ENCODE measurements at places on chromosomes 6 and 20.

- DNase-seq: no peak
Measured at GRCh38 chr6:17268114-17268513, 13.0 kb upstream of the RBM24 start.

DNA sequence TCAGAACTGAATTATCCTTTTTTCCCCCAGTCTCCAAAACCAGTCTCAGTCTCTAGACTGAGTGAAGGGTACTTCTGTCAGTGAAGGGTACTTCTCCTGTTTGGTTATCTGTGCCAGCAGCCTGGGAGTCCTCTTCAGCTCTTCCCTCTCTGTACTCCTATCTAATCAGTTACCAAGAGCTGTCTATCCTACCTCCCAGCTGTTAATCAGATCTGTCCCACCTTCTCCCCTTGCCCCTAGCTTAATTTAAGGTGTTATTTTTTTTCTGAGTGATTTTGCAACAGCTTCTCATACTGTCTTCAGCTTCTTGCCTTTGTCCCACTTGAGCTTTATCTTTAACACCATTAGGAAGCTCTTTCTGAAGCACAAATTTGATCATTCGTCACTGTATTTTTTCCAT lies 491.9 kb upstream of the SOX4 start:
- DNase-seq: no peak

DNA sequence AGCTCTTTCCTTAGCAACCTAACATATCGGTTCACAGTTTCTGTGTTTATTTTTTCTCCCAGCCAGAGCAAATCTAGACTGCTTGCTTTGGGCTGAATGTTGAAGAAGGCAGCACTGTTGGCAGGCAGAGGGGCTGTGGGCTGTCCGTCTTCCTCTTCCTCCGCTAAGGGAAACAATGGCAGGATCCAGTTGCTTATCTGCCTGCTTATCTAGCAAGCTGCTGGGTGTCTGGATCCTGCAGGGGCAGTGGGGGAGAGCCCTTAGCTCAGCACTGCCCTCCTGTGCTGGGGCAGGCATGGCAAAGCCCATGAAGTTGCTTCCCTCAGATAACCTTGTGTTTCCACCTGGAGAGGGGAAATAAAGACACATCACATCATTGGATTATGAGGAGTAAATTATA lies 92.7 kb upstream of the CD93 start:
- DNase-seq: no peak

- DNase-seq: no peak
Measured at GRCh38 chr6:105253787-105254186, 74.0 kb upstream of the POPDC3 start.

GRCh38 chr6:122631571-122632249 lies 21.5 kb downstream of the PKIB start:
- no peak for DNase-seq

GRCh38 chr6:116572162-116572561 lies 858 bp downstream of the RWDD1 start:
- DNase-seq: no peak

- peak; percentile 69 for DNase-seq
Measured at GRCh38 chr20:62795023-62795761, 1.1 kb upstream of the MRGBP start.

DNA sequence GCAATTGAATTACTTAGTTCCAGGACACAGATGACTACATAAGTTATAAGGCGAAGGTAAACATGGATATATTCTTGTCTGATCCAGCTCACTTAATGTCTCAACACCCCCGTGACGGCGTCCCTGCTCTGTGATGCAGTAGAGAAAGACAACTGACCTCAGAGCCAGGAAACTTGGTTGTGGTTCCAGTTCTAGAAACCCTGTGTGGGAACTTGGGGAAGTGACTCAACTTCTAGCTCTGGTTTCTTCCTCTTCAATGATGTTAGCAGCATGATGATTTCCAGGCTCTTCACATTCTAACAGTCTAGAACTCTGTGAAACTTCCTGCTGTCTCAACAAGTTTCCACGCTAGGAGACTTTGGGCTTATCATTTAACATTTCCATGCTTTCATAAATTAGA lies 18.4 kb downstream of the LAMA4 start:
- no peak for DNase-seq

- DNase-seq: no peak
Measured at GRCh38 chr20:15205028-15205427, 867.6 kb upstream of the FLRT3 start.

GRCh38 chr20:56411759-56412472 lies at the start of gene CASS4:
CASS4 (plus strand) TSS chr20:56412260; CDS start chr20:56412459, 199 bp downstream.
- DNase-seq: no peak

GRCh38 chr6:145289573-145289972 lies 445.7 kb downstream of the EPM2A start:
- DNase-seq: no peak

DNA sequence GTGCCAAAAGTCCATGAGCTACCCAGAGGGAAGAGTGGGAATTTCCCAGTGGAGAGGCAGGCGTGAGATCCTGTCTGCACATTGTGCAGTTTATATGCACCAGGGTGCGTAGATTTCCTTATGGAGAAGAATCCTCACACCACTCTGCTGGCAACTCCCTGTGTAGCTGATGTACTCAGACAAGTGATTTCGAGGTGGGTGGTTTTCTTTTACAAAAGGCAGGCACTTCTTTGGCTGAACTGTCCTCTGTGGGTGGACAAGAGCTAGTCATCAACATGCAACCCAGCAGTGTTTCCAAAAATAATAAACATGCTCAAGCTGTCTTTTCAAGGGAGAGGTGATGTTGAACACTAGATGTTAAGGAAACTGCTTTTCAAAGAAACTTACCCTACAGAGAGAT lies 121.7 kb upstream of the NXT1 start:
- DNase-seq: no peak

DNA sequence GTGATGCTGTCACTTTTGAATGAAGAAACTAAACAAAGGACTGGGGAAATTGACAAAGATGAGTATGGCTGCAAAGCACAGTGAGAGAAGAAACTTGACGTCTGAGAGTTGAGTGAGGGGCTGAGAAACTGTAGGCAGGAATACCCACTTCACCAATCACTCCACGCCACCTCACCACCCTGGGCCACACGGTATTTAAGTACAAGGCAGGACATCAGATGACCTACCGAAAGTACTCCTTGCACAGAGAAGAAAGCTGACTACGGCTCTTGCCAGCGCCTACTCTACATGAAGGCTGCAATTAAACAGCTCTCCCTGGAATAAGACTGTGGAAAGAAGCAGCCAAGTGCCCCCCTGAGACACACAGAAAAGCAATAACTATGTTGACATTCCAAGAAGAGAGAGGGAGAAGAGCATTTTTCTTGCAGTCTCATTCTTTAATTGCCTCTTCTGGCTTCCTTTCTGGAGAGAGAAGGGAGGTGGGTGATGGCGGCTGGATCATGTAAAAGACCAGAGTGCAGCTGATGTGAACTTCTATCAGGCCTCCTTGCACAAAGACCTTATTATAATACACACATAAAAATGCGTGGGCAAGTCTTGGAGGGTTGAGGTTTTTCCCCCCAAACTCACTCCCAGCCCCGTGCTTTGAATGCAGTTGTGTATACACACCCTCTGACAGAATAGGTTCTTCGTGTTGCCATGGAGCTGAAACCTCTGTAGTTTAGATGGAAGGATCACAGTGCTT lies 44.6 kb downstream of the HIVEP2 start:
- DNase-seq: no peak

DNA sequence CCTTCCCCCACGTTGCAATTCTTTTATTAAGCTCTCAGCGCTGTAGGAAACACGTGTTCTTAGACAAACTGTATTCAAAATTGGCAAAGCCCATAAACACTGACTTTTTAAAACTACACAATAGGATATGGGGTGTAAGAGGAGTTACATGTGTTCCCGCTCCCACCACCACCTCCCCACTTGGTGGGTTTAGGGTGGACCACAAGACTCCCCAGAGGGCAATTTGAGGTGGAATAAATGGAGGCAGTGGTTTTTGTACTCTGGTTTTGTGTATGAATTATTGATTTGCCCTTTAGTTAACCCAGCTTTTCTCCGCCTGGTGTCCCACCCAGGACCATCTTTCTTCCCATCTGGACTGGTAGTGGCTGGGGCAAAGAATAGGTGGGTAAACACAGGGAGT lies 3.7 kb downstream of the UQCC2 start:
- DNase-seq: no peak

DNA sequence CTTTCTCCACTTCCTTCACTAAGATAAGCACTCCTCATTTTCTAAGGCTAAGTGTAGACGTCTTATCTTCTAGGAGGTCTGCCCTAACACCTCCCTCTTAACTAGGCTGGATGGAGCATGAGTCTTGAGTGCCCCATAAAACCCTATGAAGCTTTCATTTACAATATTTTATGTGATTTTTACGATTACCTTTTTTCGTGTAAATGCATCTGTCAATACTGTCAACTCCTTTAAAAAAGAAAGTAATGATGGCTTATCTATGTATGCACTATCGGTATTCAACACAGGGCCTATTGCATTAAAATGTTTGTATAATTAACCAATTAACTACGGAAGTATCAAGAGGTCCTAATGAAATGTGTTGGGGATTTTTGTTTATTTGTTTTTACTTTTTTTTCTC lies 156.0 kb upstream of the FAM83B start:
- no peak for DNase-seq

- no peak for DNase-seq
Measured at GRCh38 chr6:122429323-122429722, 29.9 kb downstream of the HSF2 start.

DNA sequence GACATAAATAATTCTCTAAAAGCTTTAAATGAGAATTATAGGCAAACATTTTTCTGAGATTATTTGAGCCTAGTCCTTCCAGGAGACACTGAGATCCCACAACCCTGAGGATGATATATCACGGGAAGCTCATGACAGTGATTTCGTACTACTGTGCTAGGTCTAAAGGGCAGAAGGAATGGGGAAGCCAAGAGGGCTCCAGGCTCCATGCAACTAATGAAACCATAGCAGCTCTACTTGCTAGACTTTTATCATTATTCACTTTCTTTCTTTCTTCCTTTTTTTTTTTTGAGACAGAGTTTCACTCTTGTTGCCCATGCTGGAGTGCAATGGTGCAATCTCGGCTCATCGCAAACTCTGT lies 57.3 kb upstream of the SGK1 start:
- DNase-seq: no peak

- DNase-seq: no peak
Measured at GRCh38 chr6:134654751-134655150, 295.1 kb downstream of the ALDH8A1 start.

GRCh38 chr20:43755851-43756250 lies 29.0 kb upstream of the GTSF1L start:
- no peak for DNase-seq

DNA sequence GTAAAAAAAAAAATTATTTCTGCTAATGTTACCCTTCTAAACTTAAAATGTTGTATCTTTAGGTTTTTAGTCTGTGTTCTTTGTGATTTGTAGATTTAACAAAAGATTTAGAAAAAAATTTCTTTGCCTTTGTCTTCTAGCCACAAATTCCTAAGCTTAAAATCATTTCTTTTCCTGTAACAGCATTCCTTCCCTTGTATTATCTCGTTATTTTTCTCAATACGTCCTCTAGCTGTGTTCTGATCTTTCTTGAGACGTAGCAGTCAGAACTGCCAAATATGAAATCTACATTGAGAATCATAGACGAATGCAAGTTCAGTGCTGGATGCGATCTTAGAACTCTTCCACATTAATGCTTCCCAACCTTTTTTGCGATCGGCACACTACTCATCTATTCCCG lies 283.1 kb downstream of the UTRN start:
- DNase-seq: no peak

DNA sequence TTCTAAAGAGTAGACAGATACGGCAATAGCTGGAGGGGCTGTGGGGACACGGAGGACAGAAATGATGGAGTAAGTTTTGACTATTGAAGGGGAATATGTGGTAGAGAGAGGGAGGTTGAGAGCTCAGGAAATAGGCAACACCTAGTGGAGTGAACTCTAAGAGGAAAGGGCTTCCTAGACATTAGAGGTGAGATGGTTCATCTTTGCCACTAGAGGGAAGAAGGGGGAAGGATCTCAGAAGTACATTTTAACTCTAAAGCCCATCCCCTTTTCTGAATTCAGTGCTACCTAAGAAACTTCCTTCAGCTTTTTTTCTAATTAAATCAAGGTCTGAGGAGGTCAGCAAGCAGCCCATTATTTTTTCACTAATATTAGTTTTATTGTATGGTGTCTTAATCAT lies 689.4 kb upstream of the MAP3K7 start:
- DNase-seq: no peak

- no peak for DNase-seq
Measured at GRCh38 chr6:26122402-26122792, 35.2 kb downstream of the HFE start.

- DNase-seq: no peak
Measured at GRCh38 chr20:47740862-47741184, 44.5 kb downstream of the SULF2 start.

GRCh38 chr6:156779206-156780094 lies 2.3 kb downstream of the ARID1B start:
- no peak for DNase-seq

DNA sequence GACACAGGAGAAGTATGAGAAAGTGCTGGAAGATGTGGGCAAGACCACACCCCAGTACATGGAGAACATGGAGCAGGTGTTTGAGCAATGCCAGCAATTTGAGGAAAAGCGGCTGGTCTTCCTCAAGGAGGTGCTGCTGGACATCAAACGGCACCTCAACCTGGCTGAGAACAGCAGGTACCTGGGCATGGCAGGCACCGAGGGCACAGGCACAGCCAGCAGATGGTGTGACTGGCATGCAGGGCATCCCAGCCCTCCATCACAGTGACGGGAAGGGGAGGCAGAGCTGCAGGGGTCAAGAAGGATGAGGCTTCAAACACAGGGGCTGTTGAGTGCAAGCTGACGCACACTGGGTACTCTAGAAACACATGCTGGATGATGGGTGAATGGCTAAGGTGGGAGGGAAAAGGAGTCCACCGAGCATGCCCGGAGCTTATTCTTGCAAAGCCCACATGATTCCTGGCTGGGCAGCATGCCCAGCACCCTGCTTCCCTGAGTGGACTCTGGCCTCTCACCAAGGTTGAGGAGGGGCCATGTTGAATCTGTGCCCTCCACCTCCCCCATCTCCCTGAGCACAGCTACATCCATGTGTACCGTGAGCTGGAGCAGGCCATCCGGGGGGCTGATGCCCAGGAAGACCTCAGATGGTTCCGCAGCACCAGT lies 26.3 kb downstream of the SPDEF start:
- DNase-seq: no peak

DNA sequence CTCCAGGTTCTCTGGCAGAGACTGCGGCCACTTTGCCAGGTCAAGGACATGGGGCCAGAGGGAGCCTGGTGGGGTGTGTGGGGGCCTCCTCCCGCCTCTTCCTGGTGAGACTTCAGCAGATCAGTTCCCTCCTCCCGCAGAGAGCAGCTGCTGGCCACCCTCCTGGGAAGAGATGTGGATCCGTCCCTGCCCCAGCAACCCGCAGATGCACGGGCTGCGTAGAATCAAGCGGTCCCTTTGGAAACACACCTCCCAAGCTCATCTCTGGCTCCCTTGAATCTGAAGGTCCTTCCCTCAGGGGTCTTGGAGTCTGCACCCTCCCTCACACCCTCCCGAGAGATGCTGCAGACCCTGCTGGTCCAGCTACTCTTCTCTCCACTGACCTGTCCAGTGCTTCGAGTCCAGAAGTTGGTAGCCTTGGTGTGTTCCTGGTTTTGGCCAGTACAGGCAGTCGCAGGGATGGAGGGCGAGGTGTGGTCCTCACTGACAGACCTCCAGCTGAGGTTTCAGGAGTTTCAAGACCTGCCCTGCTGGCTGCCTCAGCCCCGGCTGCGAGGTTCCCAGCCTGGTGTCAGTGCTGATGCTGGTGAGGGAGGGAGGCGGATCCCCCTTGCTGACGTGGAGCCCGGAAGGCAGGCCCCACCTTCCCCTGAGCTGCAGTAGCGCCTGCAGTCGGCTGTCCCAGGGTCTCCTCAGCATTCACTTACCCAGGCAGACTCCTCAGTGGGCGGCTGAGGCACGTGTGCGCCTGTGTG lies at the start of gene NPBWR2:
TSS of gene NPBWR2 (minus strand) at position 585 of the 755 bp plus-strand sequence. CDS start 734 bp downstream, outside the sequence.
- no peak for DNase-seq
